ENCODE measurements at places on chromosomes 2 and 18.
A peak's percentile ranks its signal among the peaks of the same experiment; 100 is the strongest.

- DNase-seq: no peak
These were observed 54.5 kb downstream of the BCL11A start for GRCh38 chr2:60498816-60499429.

GRCh38 chr2:240565333-240566202 is 2.7 kb upstream of the RNPEPL1 start:
- DNase-seq: peak; percentile 93

- no peak for DNase-seq
These were observed 110.5 kb downstream of the ACKR3 start for GRCh38 chr2:236679884-236680860.

DNA sequence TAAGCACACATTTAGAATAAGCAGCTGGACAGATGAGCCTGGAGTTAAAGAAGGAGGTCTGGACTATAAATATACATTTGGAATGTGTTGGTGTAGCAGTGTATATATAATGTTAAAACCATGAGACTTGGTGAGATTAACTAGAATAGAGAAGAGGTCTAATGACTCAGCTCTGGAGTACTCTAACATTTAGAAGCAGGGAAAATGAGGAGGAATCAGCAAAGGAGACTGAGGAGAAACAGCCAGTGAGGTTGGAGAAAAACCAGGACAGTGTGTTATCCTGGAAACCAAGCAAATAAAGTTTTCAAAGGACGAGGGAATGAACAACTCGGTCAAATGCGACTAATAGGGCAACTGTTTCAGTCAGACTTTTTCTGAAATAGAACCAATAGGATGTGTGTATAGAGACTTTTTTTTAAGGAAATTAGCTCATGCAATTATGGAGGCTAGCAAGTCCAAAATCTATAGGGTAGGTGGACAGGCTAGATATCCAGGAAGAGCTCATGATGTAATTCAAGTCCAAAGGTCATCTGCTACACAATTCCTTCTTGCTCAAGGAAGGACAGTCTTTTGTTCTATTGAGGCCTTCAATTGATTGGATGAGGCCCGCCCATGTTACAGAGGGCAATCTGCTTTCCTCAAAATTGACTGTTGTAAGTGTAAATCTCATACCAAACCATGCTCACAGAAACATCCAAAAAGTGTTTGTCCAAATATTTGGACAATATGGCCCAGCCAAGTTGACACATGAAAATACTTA is 10.8 kb upstream of the SESTD1 start:
- DNase-seq: no peak

DNA sequence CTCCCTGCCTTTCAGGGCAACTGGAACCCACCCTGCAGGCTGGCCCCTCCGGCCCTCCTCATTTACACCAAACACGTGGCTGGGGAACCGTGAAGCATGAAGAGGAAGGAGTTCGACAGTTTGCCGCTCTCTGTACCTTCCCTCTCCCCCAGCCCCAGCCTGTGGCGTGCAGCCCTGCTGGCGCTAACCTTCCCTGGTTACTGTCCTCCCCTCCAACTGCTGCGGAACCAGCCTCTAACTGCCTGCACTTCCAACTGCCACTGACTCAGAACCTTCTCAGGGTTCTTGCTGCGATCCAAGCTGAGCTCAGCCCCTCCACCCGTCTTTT is 19.2 kb upstream of the GNAL start:
- DNase-seq: no peak
